Immature natural killer cell (primary cell): ENCODE measurements at places on chromosomes 2 and 18. TPM values are rescaled to one million over a fixed set of nuclear protein-coding genes. Genes with fewer than 3 reads are reported as not detected.

DNA sequence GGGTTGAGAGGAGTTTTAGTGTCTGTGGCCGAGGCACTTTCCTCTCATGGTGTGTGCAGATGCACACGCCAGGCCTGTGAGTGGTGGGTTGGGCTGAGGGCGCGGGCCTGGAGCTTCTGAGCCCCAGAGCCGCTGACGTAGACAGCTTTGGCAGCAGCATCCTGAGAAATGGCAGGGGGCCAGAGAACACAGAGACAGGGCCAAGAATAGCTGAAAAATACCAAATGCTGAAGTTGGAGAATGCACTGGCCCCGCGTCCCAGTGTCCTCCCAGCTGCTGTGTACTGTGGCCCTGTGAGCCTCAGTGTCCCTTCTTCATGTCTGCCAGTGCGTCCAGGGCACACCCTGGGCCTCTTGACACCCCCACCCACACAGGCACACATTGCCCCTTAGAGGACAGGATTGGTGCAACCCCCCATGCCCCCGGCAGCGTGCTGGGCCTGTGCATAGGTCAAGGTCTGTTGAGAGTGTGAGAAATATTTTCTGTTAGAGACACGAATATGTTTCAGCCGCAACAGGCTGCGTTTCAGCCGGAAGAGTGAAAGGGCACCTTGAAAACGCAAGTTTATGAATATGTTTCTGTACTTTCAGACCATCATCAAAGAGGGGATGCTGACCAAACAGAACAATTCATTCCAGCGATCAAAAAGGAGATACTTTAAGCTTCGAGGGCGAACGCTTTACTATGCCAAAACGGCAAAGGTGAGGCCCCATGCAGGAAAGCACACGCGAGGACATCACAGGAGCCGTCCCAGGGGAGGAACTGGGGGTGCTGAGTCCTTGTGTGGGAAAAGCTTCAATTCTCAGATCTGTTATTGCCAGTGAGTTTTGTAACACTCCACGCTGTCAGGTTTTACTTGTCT lies 33.6 kb downstream of the DGKD start:
- peaks cover 36% of the 10 kb centered on the region for H3K36me3 ChIP-seq
- DNase-seq = peak; percentile 30
- H3K4me3 ChIP-seq = peak overlapping the region; percentile 90
- H3K27ac ChIP-seq = peak overlapping the region; percentile 94

DNA sequence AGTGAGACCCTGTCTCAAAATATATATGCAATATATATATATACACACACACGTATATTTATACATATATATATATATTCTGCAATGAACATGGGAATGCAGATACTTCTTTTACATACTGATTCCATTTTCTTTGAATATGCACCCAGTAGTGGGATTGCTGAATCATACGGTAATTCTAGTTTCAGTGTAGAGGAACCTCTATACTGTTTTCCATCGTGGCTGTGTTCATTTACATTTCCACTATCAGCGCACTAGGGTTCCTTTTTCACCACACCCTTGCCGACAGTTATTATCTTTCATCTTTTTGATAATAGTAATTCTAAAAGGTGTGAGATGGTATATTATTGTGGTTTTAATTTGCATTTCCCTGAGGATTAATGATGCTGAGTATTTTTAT lies 52.3 kb upstream of the SLC39A10 start:
- no peak overlapping the region for H3K27ac ChIP-seq
- no peak for DNase-seq
- H3K27me3 ChIP-seq = peaks cover 7% of the 10 kb centered on the region
- no peak overlapping the region for H3K4me3 ChIP-seq

GRCh38 chr2:118077636-118078247 lies 10.5 kb upstream of the INSIG2 start:
- no peaks in the 10 kb centered on the region for H3K36me3 ChIP-seq
- H3K4me1 ChIP-seq = no peaks in the 10 kb centered on the region
- DNase-seq = no peak
- H3K27ac ChIP-seq = no peak overlapping the region
- H3K27me3 ChIP-seq = peaks cover 9% of the 10 kb centered on the region
- no peak overlapping the region for H3K4me3 ChIP-seq

DNA sequence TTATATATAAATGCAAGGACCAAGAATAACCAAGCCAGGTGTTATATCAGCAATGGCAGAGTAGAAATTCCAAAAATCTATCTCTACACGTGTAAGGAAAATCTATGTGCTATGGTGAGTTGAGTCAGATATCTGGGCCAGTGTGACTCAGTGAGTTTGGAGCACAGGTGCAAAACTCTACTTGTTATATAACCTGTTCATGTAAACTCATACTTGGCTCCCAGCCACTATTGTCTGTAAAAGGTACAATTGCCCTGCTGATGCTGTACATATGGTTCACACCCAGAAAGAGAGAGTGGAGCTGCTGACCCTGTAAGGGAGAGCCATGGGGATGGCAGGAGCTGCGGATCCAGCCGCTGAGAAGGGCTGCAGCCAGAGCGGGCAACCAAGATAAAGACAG lies 112.0 kb downstream of the TRABD2A start:
- no peak overlapping the region for H3K4me3 ChIP-seq
- no peaks in the 10 kb centered on the region for H3K4me1 ChIP-seq
- no peaks in the 10 kb centered on the region for H3K27me3 ChIP-seq
- H3K27ac ChIP-seq = no peak overlapping the region
- H3K36me3 ChIP-seq = peaks cover 9% of the 10 kb centered on the region
- DNase-seq = no peak

- H3K4me3 ChIP-seq = no peak overlapping the region
- H3K4me1 ChIP-seq = no peaks in the 10 kb centered on the region
- DNase-seq = no peak
These were observed 111.0 kb downstream of the RBM43 start for GRCh38 chr2:151150331-151151320.

DNA sequence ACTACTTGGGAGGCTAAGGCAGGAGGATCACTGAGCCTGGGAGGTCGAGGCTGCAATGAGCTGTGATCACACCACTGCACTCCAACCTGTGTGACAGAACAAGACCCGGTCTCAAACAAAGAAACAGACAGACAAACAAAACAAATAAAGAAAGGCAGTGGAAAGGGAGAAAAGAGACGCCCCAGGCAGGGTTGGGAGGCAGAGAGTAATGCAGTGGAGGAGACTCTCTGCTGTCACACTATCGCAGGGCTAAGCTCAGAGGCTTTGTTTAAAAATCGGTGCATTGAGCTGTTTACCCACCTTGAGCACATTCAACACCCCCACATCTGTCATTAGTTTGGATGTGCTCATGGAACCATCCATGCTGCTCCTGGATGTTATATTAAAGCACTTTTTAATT lies 84.2 kb upstream of the RMP24 start:
- no peak overlapping the region for H3K27ac ChIP-seq
- H3K27me3 ChIP-seq = peaks cover 3% of the 10 kb centered on the region
- no peaks in the 10 kb centered on the region for H3K36me3 ChIP-seq
- no peak overlapping the region for H3K4me3 ChIP-seq
- no peaks in the 10 kb centered on the region for H3K4me1 ChIP-seq

DNA sequence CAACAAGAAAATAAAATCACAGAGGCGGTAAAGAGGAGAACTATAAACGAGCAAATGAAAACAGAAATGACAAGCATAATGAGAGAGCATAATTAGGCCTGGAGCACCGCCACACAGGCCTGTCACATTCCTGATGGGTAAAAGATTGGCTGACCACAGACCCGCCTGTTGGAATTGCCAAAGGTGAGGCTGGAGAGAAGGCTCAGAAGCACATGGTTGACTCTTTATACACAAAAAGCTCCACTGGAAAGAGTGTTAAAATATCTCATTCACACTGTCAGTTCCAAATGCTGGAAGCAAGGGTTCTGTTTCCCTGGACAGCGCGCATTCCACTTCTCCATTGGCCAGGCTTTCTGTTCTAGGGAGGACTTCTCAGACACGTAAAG lies 5.9 kb upstream of the LGALSL start:
- no peak for DNase-seq
- no peaks in the 10 kb centered on the region for H3K36me3 ChIP-seq
- H3K4me3 ChIP-seq = no peak overlapping the region
- H3K27ac ChIP-seq = no peak overlapping the region

GRCh38 chr2:187986390-187987105 lies 305.1 kb upstream of the GULP1 start:
- no peak overlapping the region for H3K4me3 ChIP-seq
- DNase-seq = no peak
- H3K4me1 ChIP-seq = peaks cover 24% of the 10 kb centered on the region
- H3K27ac ChIP-seq = no peak overlapping the region
- H3K36me3 ChIP-seq = no peaks in the 10 kb centered on the region

GRCh38 chr2:120596990-120597594 lies 138.6 kb upstream of the GLI2 start:
- no peaks in the 10 kb centered on the region for H3K36me3 ChIP-seq
- DNase-seq = no peak
- H3K27ac ChIP-seq = no peak overlapping the region
- H3K4me3 ChIP-seq = no peak overlapping the region
- H3K4me1 ChIP-seq = no peaks in the 10 kb centered on the region
- peaks cover under 1% of the 10 kb centered on the region for H3K27me3 ChIP-seq

Gene GAL3ST2
- not detected for polyA plus RNA-seq
